ENCODE measurements at places on chromosomes 7 and 10. TPM values are rescaled to one million over a fixed set of nuclear protein-coding genes. Genes with fewer than 3 reads are reported as not detected.

The AFAP1L2 gene
- total RNA-seq = 1.8 TPM

The RAB18 gene
- 79.8 TPM for total RNA-seq

The C10orf105 gene
- 0.25 TPM for total RNA-seq

The ICA1 gene
- total RNA-seq = 0.96 TPM

The GPER1 gene
- 0.25 TPM for total RNA-seq

The ACBD7 gene
- total RNA-seq = not detected

The PPP1R17 gene
- total RNA-seq = not detected

The ARHGEF35 gene
- total RNA-seq = 4.2 TPM

The KLF14 gene
- not detected for total RNA-seq

The BTRC gene
- total RNA-seq = 23.8 TPM

The ANXA8 gene
- not detected for total RNA-seq

The TRIM73 gene
- 28.3 TPM for total RNA-seq

The CTAGE8 gene
- 1.3 TPM for total RNA-seq

The HOXA10 gene
- not detected for total RNA-seq

The CUTC gene
- 35.5 TPM for total RNA-seq

The TMEM176A gene
- not detected for total RNA-seq

The GNAT3 gene
- not detected for total RNA-seq

The TRIM74 gene
- 9.1 TPM for total RNA-seq

The SPDYE3 gene
- total RNA-seq = not detected

The SPDYE8 gene
- not detected for total RNA-seq

The ADAMTS14 gene
- not detected for total RNA-seq

The AEBP1 gene
- 37.1 TPM for total RNA-seq

The FAM13C gene
- not detected for total RNA-seq

The LRRN3 gene
- 337 TPM for total RNA-seq

The CHN2 gene
- 1.5 TPM for total RNA-seq

The COL13A1 gene
- not detected for total RNA-seq

The NEURL1 gene
- 1.3 TPM for total RNA-seq

The CYP17A1 gene
- not detected for total RNA-seq

The MRLN gene
- total RNA-seq = not detected

The CALHM3 gene
- total RNA-seq = not detected

The CAV2 gene
- not detected for total RNA-seq

The RAMP3 gene
- total RNA-seq = not detected

The MCM7 gene
- total RNA-seq = 161 TPM

The TUBAL3 gene
- not detected for total RNA-seq

The SLC18A3 gene
- not detected for total RNA-seq

The CDK5 gene
- 6.0 TPM for total RNA-seq

The OR2A42 gene
- 0.16 TPM for total RNA-seq

The NSUN6 gene
- total RNA-seq = 42.4 TPM

The ALOX5 gene
- total RNA-seq = 11.2 TPM
